Adrenal gland (tissue), 19 donors: ENCODE measurements at places on chromosomes 4 and X. TPM values are rescaled to one million over a fixed set of nuclear protein-coding genes. Genes with fewer than 3 reads are reported as not detected.

The EVC2 gene
- total RNA-seq, result 3.4 TPM

The RHOXF2B gene
- total RNA-seq, result not detected

The ZMAT1 gene
- total RNA-seq, result 2.1 TPM

The CSAG2 gene
- total RNA-seq, result not detected

The SLC6A14 gene
- total RNA-seq, result not detected

The ADAM29 gene
- not detected for total RNA-seq

The AFF2 gene
- 0.77 TPM for total RNA-seq

The DCAF4L1 gene
- total RNA-seq, result 0.23 TPM

The SFRP2 gene
- 23.2 TPM for total RNA-seq

The CLDN22 gene
- total RNA-seq, result not detected

The AWAT2 gene
- total RNA-seq, result not detected

The CT45A5 gene
- not detected for total RNA-seq

The AVPR2 gene
- total RNA-seq, result 0.69 TPM

The IL9R gene
- not detected for total RNA-seq

The RAB39B gene
- 0.76 TPM for total RNA-seq

The RHOXF1 gene
- 1.1 TPM for total RNA-seq

The KLF8 gene
- 5.0 TPM for total RNA-seq

The ETNPPL gene
- 1.4 TPM for total RNA-seq

The HERC6 gene
- 14.6 TPM for total RNA-seq

The FGFBP2 gene
- total RNA-seq, result 0.83 TPM

The BGN gene
- 338 TPM for total RNA-seq

The CXCR3 gene
- 0.79 TPM for total RNA-seq

The RBM3 gene
- total RNA-seq, result 284 TPM

The CYTL1 gene
- 1.2 TPM for total RNA-seq

The CCDC160 gene
- not detected for total RNA-seq

The REPS2 gene
- 39.4 TPM for total RNA-seq

The CLDN34 gene
- total RNA-seq, result 0.25 TPM
